ENCODE measurements at places on chromosomes 3 and 15.

GRCh38 chr3:187150599-187150998 lies 11.3 kb upstream of the RPL39L start:
- no peak for DNase-seq

- DNase-seq: no peak
These were observed 17.6 kb downstream of the ASB14 start for GRCh38 chr3:57274845-57275244.

DNA sequence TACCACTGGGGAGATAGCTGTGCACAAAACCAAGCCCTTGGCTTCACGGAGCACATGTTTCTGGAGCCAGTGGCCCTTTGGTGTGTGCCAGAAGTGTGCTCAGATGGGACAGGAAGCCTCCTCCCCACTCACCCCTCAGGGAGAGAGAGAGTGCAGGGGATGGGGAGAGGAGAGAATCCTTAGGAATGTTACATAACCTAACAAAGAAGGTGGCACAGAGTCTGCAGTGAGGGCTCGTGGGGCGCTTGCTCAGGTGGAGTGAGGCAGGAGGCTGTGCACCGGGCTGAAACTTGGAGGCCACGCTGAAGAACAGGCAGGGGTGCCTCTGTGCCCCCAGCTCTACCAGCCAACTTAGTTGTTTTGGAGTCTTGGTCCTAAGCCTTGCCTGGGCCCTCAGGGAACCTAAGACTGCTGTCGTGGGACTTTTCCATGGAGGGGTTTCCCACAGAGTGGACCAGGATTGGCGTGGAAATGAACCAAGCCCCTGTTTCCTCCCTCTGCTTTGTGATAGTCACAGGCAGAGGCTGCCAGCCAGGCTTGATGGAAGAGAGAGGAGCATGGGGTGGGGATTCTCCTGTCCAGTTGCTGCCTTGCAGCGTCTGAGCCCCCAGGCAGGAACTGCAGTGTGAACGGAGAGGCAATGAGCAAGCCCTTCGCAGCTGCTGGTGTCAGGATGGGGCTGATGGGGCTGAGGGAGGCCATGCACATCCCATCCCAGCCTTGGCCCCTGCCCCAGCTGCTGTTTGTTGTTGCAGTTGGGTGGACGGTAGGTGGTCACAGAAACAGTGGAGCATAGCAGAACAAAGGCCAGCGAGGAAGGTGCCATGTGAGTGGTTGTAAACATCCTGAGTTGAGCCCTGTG lies 32.7 kb downstream of the PDIA5 start:
- no peak for DNase-seq

DNA sequence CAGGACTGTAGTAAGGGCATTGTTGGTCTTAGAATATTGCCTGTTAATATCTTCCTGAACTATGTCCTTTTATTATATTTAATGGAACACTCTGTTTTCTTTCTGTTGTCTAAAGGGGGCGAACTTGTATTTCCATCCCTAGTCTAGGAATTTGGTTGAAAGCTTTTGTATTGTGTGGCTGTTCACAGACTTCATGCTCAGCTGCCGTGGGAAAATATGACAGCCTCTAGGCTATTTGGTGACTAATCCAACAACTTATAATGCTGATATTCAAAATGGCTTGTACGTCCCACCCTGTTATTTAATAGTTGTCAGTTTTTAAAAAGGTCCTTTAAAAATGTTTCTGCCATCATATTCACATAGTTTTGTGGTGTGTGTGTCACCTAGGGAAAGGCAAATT lies 202.6 kb downstream of the KLHL25 start:
- DNase-seq: peak; percentile 22

- DNase-seq: no peak
These were observed 19.2 kb downstream of the DENND4A start for GRCh38 chr15:65772930-65773329.

- peak; percentile 10 for DNase-seq
These were observed 213.2 kb upstream of the IL12A start for GRCh38 chr3:159775372-159775961.

DNA sequence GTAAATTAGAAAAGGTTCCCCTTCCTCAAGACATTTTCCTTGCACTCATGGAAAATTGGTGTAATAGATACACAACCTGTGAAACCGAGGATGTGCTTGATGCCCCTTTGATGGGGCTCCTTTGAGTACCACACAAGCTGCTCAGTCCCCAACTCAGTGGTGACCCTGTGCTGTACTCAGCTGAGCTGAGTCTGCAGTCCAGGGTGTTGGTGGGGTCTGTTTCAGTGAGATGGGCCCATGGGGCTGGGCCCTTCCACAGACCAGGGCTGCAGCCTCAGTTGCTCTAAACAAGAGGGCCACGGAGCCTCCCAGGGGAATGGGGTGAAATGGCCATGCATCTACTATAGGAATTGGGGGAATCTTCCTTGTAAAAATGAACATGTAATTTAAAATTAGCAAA lies 39.3 kb downstream of the KY start:
- no peak for DNase-seq

DNA sequence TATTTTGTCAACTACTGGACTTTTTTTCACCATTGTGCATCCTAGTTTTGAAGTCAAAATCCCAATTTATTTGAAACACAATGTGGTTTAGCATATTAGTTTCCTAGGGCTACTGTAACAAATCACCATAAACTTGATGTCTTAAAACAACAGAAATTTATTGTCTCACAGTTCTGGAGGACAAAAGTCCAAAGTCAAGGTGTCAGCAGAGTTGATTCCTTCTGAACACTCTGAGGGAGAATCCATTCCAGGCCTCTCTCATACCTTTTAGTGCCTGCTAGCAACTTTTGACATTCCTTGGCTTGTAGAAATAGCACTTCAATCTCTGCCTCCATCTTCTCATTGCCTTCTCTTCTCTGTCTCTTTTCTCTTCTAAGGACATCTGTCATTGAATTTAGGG lies 14.9 kb upstream of the SLC27A2 start:
- DNase-seq: no peak

- DNase-seq: no peak
These were observed 21.0 kb upstream of the NFKBIZ start for GRCh38 chr3:101828276-101828675.

DNA sequence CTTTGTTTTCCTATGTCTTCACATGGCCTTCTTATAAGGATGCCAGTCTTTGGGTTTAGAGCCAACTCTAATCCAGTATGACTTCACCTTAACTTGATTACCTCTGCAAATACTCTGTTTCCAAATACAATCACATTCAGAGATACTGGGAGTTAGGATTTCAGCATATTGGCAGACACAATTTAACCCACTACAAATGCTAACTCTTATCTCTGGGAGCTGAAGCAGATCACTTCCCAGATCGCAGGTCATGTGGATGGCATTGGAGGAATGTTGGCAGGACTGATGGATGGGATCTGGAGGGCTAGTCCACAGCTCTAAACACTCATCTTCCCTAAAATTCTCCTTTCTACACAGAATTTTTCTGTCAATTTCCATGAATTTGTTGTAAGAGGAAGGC lies 46.2 kb upstream of the ADGRG7 start:
- DNase-seq: no peak

DNA sequence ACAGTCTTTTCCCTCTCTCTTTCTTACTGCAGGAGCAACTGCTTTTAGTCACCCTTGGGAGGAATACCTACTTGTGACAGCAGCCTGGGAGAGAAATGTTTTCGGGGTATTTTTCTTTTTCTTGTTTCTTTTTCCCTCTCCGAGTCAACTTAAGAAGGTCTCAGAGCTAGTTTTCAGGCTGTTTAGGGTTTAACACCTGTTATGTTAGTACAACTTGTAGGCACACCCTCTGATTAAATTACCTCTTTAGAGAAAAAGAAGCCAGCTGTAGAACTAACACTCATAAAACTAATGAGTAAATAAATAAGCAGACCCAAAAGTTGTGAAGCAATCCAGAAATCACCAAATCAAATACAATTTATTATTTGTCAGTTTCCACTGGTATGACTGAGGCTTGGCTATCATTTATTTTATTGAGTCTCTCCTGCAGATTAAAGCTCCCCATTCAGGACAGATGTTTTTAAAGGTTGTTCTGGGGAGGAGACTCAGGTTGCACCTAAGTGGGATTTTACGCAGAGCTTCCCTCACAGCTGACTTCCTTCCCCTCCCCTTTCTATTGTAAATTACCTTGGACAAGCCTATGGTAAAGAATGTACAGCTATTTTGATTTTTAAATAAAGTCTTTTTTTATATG lies 112.5 kb downstream of the FOXB1 start:
- no peak for DNase-seq

DNA sequence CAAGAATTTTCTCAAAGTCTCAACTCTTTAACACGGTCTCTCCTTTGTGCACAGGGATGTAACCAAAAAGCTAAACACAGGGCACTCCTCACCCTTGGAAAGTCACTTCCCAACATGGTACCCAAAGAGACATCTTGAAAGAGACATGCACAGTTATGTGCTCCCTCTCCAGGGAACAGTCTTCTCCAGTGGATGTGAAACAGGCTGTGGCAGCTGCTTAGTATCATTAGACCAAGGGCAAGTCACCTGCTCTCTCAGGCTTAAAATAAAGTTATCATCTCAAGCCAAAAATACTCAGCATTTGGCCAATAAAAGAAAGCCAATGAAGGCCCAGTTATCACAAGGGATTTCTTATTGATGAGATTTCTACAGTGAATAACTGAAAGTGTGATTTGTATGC lies 128.3 kb downstream of the WDR76 start:
- DNase-seq: no peak

DNA sequence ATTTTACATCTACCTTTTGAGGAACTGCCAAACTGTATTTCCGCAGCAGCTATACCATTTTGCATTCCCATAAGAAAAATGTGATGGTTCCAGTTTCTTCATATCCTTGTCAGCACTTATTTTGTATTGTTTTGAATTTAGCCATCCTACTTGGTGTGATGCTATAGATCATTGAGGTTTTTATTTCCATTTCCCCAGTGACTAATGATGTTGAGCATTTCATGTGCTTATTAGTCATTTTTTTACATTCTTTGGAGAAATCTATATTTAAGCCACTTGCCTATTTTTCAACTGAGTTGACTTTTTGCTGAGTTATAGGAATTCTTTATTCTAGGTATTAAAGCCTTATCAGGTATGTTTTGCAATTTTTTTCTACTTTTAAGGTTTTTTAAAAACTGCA lies 347.6 kb upstream of the RARB start:
- DNase-seq: no peak

- DNase-seq: no peak
These were observed 42.7 kb upstream of the B3GNT5 start for GRCh38 chr3:183210341-183210740.

DNA sequence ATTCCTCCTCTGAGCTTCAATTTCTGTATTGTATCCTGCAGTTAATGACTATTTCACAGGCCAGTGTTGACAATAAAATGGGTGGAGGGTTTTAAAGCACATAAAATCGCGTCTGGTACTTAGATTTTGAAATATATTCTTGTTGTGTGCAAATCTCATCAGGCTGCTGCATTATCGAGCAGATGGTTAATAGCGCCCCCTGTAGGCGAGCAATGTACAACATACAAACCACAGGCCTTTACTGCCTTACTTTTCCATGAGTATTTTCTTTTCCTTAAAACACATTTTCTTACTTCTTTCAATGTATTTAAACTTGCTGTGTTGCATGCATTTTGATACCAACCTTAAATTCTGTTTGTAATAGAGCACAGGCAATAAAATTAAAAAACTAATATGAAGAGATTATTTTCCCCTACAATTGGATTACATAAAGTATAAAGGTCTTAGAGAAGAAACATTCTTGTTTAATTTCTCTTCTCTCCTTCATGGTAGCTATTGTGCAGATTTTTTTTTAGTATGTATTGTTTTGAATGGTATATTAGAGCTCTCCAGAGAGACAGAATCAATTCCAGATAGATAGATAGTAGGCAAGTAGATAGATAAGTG lies 608.4 kb downstream of the CADM2 start:
- no peak for DNase-seq

DNA sequence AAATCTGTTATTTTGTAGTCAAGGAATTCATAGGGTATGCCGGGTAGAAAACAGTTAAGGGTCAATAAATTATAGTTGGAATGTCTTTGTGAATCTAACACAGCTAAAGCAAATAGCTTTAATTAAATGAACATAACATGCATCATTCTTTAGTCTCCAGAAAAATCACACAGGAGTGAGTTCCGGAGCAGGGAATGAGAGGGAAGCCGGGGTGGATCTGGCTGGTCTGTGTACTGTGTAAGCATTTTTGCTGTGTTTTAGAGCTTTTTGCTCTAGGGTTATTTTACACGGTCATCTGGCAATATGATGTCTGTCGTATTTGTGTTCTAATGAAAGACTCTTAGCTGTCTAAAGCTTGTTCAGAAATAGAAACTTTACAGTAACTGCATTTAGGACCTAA lies 57.5 kb downstream of the MED12L start:
- DNase-seq: no peak

GRCh38 chr15:77967798-77968197 lies 109.7 kb downstream of the TBC1D2B start:
- no peak for DNase-seq

GRCh38 chr15:85770096-85771041 lies 24.4 kb downstream of the KLHL25 start:
- no peak for DNase-seq

GRCh38 chr15:64696481-64696880 lies 78.9 kb downstream of the RBPMS2 start:
- DNase-seq: no peak

GRCh38 chr3:193129607-193130006 lies 111.4 kb upstream of the PLAAT1 start:
- DNase-seq: no peak

- no peak for DNase-seq
These were observed 22.2 kb upstream of the FGD5 start for GRCh38 chr3:14796403-14797077.

DNA sequence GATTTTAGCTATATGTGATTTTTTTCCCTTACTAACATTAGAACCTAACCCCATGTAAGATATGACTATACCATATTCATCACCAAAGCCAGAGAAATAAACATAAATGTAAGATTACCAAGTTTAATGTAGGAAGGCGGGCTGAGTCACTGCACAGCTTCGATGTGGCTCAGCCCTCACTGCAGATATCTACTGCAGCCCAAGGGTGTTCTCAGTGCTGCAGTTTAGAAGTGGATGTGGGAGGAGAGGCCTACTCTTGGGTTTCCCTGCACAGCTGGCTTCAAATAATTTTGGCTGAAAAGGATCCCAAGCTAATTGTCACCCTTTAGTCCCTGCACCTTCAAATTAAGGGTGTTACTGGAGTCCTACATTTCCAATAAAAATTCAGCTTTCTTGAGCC lies 9.3 kb downstream of the ARPP19 start:
- no peak for DNase-seq

DNA sequence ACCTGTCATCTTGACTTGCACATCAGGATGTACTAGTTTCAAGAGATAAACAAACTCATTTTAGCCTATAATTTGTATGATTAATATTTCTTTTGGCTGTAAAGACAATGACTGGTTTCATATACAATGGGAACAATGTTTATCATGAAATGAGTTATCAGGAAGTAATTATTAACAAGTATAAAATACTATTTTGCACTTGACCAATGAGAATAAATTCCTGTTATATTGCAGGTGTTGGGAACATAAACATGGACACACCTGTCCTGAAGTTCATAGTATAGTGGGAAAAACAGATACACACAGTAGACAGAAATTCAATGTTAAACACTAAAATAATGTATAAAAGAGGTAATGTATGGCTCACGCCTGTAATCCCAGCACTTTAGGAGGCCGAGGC lies 56.9 kb downstream of the UBR1 start:
- no peak for DNase-seq

- DNase-seq: no peak
These were observed 18.4 kb downstream of the FLNB start for GRCh38 chr3:58026598-58026997.

All from brain (organoid and tissue), 16 donors.